Ureter (tissue), 1 donor: ENCODE measurements at places on chromosomes 6 and 20. TPM values are rescaled to one million over a fixed set of nuclear protein-coding genes. Genes with fewer than 3 reads are reported as not detected.

ABHD16B gene
- total RNA-seq: not detected

MEP1A gene
- not detected for total RNA-seq

CENPW gene
- total RNA-seq: 3.8 TPM

SLC25A27 gene
- total RNA-seq: 25.1 TPM

BIRC7 gene
- 0.60 TPM for total RNA-seq

LY6G6F gene
- not detected for total RNA-seq

PAX1 gene
- total RNA-seq: not detected
